ENCODE measurements at places on chromosomes 11 and 22.

DNA sequence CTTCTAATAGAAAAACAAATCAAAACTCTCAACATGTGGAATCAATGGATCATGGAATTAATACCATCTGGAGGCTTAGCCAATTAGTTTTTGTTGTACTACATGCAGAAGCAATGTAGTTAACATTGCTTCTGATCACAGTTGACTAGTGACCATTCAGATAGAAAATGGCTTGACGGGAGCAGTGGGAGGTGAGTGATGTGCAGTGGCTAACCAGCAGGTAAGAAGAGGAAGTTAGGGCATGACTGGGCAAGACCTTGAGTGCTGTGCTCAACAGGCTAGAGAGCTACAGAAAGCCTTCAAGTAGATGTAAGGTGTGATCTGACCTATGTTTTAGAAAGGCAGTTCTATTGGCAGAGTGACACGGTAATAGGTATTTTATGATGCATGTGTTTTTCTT is 60.7 kb upstream of the ALKBH3 start:
- DNase-seq = no peak

- DNase-seq = no peak
Observed at GRCh38 chr22:27474112-27474571, 327.4 kb downstream of the MN1 start.

- no peak for DNase-seq
Observed at GRCh38 chr11:93784935-93785360, 866 bp downstream of the MED17 start.

- no peak for DNase-seq
Observed at GRCh38 chr11:95306123-95306522, 75.1 kb upstream of the SESN3 start.

GRCh38 chr11:123760894-123761293 is 6.6 kb upstream of the OR6X1 start:
- DNase-seq = no peak

- DNase-seq = no peak
Observed at GRCh38 chr22:37994982-37995381, 10.6 kb upstream of the SOX10 start.

DNA sequence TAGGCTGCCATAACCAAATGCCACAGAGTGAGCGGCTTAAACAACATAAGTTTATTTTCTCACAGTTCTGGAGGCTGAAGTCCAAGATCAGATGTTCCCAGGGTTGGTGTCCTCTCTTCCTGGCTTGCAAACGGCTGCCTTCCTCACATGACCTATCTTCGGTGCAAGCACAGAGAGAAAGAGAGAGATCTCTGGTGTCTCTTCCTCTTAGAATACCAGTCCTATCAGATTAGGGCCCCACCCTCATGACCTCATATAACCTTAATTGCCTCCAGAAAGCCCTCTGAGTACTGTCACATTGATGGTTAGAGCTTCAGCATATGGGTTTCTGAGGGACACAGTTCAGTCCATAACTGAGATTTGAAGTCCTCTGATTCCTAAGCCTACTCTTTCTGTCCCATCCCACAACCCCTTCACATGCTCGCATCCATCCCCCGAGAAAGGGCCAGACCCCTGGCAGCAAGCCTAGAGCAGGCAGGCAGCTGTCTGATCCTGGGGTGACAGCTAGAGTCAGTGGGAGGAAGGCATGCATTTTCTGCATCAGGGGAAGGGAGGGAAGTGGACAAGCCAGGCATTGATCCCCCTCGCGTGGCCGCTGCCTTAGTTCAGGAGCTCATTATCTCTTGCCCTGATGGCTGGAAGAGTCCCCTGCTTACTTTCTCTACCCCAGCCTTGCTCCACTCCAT is 114.1 kb downstream of the FAR1 start:
- DNase-seq = no peak

GRCh38 chr11:129368889-129369672 is 6.6 kb upstream of the BARX2 start:
- DNase-seq = no peak

- no peak for DNase-seq
Observed at GRCh38 chr22:46323162-46323561, 12.4 kb upstream of the TRMU start.

- no peak for DNase-seq
Observed at GRCh38 chr11:35682230-35683173, 19.9 kb downstream of the TRIM44 start.

- DNase-seq = peak; percentile 28
Observed at GRCh38 chr11:46112961-46113607, 8.2 kb downstream of the PHF21A start.

Data from NCI-H1930 (cell line).